ENCODE measurements at places on chromosomes 13 and 19.

- peak; percentile 35 for DNase-seq
Observed at GRCh38 chr19:39131255-39131755, 5.7 kb downstream of the PAK4 start.

GRCh38 chr13:43744261-43745031 lies 42.3 kb downstream of the ENOX1 start:
- DNase-seq = peak; percentile 4

DNA sequence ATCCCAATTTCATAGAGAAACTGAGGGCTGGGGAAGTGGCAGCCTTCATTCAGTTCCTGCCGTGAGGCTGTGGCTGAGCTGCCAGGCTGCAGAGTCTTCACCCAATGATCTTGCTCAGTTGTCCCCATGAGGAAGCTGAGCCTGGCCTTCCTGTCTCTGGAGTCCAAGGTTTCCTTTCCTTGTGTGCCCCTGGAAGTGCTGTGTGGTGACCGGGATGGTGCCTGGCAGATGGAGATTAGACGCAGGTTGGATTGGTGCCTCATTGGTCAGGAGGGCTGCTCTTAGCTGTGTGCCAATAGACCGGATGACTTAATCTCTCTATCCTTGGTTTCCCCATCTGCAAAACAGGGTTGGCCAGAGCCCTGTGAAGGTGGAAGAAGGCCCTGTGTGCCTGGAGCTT lies 24.6 kb downstream of the DNM2 start:
- no peak for DNase-seq

DNA sequence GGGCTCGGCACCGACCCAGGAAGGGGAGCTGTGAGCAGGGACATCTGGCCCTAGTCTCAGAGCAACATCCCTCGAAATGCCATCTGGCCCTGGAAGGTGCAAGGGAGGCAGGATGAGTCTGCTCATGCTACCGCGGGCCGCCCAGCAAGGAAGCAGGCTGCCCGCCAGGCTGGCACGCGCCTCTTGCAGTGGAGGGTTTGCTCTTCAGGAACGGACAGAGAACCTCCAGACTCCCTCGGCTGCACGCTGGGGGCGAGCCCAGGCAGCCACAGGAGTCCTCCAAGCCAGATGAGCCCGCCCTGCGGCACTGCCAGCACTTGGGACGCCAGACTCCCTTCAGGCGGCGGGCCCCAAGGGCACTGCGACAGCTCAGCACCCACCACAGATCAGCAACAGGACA lies 10.1 kb upstream of the ATP8B3 start:
- DNase-seq = no peak

DNA sequence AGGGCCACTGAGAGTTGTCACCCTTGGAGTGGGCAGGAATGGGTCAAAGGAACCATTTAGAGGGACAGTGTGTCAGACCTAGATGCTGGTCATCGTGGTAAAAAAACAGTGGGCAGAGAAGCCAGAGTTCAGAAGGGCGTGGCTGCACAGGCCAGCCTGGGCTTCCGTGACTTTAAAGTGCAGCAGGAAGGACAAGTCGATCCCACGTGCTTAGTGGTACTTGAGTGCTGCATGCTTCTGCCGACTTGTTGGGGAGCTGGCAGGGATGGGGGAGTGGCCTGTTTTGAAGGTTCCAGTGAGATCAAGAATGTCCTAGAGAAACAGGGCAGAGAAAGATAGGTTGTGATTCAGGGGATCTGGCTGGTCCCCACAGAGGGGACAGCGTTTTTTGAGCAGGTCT lies 17.0 kb downstream of the LYL1 start:
- DNase-seq = no peak

- no peak for DNase-seq
Observed at GRCh38 chr13:38777347-38778119, 90.7 kb downstream of the FREM2 start.

DNA sequence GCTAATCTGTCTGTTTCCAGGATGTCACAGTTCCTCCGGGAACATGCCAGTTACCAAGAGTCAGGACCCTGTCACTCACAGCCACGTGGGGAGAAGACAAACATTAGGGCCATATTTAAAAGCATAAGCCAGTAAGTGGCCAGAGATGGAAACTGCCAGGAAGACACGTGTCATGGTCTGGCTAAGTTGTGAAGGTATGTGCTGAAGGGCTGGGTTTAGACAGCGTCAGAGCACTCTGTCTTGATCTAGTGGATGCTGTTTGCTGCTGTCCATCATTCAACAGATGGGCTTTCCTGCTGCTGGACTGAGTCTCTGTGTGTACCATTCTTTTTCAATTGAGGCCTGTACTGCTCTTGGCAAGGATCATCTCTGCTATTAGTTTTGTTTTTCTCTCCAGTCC lies 128.6 kb downstream of the HS6ST3 start:
- no peak for DNase-seq

DNA sequence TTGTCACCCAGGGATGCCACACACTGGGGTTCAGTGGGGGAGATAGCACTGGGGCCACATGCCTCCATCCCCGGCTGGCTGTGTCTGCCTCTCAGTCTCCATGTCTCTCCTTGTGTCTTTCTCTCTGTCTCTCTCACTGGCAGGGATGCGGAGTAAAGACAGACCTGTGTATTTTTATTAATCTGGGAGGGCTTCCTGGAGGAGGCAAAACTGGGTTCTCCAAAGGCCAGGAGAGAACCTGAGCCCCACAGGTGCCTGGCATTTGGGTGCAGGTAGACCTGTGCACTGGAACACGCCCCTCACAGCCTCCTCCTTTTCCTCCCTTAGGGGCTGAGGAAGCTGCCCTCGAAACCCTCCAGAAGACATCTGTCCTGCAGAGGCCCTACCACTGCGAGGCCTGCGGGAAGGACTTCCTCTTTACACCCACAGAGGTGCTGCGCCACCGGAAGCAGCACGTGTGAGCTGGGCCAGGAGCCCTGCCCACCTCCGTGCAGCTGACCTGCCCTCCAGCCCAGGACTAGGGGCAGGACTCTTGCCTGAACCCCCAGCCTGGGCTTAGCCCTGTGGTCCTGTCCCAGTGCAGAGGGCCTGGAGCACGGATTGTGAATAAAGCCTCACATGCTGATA lies 32.7 kb downstream of the DHX34 start:
- DNase-seq = no peak

DNA sequence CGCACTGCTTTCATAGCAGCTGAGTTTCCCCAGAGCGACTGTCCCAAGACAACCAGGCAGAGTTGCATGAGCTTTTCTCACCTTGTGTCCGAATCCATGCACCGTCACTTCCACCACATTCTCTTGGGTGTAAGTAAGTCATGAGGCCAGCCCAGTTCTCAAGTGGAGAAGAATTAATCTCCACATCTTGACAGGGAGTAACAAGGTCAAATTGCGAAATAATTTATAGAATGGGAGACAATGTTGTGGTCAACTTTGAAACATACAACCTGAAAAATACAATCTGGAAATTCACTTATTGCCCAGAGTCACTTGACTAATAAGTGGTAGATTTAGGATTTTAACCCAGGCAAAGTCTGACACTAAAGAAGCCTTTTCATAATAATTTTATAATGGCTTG lies 123.7 kb downstream of the UFM1 start:
- no peak for DNase-seq

DNA sequence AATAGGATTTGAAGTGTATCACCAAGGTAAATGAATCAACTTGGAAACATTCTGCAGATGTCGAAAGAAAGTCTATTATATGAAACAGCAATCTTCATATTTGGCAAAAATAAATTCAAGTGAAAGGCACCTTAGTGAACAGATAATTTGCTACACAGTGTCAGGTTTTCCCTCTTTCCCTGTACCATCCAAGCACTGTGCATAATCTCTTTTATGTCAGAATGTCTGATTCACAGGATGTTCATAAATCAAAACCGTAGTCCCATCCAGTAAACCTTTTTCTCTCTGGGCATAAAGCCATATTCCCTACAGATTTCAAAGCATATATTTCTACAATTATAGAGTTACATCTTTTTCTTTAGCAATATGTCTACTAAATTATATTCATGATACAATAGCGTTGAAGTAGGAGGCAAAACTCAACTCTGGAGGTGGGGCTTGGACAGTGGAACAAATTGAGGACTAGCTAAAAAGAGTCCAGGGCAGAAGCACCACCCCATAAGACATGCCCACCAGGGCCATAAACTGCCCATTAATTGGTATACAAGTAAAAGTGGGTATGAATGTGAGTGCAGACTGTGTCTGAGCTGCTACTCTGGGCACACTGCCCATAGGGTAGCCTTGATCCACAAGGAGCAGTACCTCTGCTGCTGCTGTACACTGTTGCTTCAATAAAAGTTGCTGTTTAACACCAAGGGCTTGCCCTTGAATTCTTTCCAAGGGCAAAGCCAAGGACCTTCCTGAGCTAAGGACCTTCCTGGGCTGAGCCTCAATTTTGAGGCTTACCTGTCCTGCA lies 72.1 kb upstream of the MYCBP2 start:
- DNase-seq = no peak
